NAMALWA (cell line): ENCODE measurements at places on chromosomes 16 and 17.

DNA sequence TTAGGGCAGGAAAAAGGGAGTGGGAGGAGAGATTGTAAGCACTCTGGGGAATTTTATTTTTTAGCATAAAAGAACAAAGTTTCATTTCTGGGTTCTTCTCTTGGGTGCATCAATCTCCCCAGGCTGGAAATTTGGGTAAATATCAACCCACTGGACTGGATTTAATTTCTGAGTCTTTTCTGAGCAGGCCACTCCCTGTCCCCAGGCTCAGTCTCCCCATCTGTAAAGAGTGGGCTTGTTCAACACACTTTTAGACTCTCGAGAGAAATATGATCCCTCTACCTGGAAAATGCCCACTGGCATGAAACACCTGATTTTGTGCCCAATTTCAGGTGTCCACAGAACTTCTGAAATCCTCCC lies 617 bp upstream of the VTN start:
- DNase-seq: no peak

- DNase-seq: no peak
These were observed 6.4 kb downstream of the NECAB2 start for GRCh38 chr16:83974475-83974874.

DNA sequence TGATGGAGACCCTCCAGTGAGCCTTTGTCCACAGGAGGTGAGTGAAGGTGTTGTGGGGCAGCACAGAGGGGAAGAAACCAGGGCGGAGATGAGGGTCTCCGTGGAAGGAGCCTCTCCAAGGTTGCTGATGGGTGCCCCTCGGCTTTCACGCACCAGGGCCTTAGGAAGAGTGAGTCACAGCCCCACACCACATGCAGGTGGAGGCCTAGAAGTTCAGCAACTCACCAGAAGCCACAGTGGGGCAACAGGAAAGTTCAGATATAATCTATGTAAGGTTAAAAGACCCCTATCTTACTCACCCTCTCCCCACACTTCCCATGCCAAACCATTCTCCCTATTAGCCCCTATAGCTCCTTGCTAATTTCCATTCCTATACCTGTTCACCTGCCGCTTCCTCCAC lies 9.5 kb upstream of the HNF1B start:
- DNase-seq: no peak

GRCh38 chr16:2808181-2808580 lies 8.9 kb upstream of the PRSS21 start:
- DNase-seq: no peak

DNA sequence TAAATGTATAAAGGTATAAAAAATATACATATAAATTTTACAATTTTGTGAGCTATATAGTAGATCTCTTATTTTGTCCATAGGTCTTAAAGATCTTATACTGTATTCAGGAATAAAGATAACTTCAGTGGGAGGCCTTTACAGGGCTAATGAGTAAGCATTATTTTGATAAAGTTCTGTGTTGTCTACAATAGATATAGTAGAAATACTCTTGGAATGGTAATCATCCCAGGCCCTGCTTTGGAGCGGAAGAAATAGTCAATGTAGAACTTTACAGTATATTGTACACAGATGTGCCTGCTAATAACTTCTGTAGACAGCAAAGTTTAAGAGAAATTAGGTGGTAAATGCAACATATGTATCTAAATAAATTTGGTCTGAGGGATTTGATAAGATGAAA lies 42.6 kb downstream of the TENT4B start:
- no peak for DNase-seq

DNA sequence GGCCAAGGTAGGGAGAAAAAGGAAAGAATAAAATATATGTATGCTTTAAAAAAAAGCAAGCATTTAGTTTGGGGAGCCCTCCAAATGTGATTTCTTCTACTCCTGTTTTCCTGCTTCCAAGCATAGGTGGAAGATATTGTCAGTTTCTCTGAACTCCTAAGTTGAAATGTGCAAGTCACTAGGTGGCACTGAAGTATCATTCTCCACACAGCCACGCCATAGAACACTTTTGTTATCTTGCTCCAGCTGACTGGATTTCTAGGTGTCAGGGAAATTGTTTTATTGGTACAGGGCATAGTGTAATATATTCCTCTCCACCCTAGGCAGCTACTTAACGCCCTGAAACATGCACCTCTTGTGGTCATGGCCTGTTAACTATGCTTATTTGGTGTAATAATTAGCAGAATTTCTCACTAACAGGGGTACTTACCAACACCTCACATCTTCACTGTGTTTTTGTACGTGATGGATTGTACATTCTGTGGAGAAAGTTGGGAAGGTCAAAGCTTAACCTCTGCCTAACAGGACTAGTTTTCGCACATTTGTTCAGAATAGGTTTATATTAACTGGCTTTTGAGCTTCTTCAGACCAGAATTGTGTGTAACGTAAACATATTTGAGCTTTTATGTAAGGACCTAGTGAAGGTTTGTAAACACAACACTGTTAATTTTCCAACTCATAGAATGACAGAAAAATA lies 69.3 kb downstream of the FTO start:
- DNase-seq: peak; percentile 48

DNA sequence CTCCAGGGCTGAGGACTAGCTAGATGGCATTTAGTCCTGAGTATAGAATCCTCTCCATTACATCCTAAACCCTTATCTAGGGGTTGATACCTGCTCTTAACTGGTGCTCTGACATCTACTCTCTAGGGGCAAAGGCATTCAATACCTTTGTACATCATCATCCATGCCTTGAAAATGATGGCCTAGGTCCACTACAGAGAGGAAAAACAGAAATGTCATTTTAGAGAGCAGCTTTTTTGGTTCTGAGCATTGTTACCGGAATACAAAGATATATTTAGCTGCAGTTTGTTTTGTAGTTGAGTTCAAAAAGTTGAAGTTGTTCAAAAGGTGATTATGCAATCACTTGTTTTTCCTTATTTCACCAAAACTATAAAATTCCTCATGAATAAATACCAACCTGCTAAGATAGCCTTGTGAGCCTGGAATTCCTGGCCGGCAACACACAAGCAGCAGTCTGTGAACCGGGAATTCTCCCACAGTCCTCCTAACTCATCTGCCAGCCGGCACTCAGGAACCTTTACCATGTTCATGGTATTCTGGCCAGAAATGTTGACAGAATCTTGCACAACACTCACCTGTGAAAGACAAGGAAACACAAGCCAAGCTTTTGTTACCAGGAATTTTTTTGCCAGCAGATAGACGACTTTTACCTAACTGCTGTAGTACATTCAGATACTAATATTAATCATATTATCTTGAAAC lies 35.4 kb downstream of the NXPH3 start:
- no peak for DNase-seq

DNA sequence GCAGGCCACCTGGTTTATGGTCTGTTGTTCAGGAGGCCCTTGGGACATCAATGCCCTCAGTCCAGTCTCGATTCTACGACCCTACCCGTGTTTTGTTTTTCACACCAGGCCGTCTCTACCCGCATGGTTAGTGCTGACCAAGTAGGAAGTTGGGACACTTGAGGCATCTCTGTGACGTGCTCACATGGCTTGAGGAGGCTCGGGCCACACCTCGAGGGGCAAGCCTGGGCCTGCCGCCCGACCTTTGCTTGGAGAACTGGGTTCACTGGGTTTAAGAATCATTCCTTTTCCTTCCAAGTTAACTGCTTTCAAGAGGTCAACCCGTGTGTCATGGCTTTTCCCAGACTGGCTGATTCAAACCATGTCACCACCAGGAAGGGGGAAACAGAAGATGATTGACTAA lies 86.8 kb downstream of the CMIP start:
- DNase-seq: no peak

GRCh38 chr16:89210904-89211515 lies 6.5 kb upstream of the ZNF778 start:
- peak; percentile 44 for DNase-seq

DNA sequence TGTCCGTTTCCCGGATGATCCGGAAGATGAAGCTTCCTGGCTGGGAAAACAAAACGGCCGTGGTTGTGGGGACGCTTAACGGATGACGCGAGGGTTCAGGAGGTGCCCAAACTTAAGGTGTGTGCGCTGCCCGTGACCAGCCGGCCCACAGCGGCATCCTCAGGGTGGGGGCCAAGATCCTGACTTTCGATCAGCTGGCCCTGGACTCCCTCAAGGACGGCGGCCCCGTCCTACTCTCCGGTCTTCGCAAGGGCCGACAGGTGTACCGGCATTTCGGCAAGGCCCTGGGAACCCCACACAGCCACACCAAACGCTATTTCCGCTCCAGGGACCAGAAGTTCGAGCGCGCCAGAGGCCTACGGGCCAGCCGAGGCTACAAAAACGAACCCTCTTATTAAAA lies 1.1 kb upstream of the C16orf90 start:
- DNase-seq: no peak

- no peak for DNase-seq
These were observed 6.7 kb downstream of the SHMT1 start for GRCh38 chr17:18356624-18357023.

GRCh38 chr17:38628441-38628840 lies 22.7 kb upstream of the SRCIN1 start:
- peak; percentile 71 for DNase-seq

DNA sequence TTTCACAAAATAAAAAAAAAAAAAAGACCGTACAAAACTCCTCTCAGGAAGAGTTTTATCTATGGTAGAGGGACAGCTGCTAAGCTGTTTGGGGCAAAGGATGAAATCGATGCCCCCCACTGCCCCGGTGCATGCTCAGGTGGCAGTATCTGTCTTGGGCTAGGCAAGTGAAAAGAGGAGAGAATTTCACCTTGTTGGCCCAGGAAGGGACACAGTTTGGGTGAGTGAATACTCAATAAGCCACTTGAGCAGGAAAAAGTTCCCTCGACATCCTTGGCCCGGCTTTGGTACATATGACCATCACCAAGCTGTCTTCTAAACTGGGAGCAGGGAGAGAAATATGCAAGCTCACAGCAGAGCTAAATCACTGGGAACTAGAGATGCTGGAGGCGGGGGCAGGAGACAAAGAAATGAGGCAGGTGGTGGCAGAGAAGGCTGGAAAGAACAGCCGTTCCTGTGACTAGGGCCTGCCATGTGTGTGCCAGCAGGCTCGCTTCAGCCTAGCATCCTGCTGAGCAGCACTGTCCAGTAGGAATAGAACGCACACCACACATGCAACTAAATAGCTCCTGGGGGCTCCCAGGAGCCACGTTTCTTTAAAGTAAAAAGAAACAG lies 8.2 kb upstream of the EIF1 start:
- DNase-seq: no peak

- no peak for DNase-seq
These were observed 73.9 kb downstream of the CEP95 start for GRCh38 chr17:64580384-64581315.

- DNase-seq: no peak
These were observed 10.1 kb upstream of the SLC16A5 start for GRCh38 chr17:75077496-75078283.

DNA sequence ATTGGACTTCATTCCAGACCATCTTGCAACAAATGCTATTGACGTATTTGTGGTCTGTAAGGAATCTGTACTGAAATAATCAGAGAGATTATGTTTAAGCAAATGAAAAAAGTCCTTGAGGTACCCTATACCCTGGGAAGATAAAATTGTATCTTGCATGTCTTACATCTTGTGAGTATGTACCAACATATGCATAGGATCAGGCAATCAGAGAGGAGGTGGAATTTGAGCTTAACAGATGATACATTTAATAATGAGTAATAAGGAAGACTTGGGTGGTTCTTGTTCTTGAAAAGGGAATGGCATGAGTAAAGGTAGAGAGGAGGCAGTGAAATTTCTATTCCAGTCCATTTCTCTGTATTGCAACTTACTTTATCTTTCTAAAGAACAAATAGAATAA lies 10.6 kb downstream of the MOSMO start:
- no peak for DNase-seq

DNA sequence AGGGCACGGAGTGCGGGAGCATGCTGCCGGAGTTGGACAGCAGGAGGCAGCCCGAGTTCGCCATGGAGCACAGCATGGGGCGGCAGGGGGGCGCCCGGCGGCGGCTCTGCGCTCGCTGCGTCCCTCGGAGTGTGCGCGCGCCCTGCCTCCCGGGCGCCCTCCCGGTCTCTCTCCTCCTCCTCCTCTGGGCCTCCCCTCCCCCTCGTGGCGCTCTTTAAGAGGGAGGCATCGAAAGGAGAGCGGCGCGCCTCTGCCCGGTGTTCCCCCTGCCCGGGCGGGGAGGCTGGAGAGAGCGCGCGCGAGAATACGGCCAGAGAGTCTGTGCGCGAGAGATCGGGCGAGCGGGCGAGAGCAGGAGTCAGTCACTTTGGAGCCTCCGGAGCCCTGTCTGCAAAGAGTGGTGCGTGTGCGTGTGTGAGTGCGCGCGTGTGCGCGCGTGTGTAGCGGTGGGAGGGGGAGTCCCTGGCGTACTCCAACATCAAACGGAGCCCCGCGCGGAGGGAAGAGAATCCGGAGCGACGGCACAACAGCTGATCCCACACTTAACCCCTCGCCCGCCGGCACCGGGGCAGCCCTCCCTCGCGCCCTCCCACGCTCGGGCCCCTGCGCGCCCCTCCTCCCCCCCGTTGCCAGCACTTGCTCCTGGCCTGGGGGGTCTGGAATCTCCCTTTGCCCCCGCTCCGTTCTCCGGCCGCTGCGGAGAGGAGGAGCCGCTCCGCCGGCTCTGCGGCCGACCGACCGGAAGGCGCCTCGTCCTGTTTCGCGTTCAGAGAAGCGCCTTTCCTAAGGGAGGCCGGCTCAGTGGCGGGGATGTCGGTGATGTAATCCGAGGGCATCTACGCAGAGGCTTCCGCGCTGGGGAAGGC lies 108.9 kb downstream of the ENGASE start:
- DNase-seq: no peak

DNA sequence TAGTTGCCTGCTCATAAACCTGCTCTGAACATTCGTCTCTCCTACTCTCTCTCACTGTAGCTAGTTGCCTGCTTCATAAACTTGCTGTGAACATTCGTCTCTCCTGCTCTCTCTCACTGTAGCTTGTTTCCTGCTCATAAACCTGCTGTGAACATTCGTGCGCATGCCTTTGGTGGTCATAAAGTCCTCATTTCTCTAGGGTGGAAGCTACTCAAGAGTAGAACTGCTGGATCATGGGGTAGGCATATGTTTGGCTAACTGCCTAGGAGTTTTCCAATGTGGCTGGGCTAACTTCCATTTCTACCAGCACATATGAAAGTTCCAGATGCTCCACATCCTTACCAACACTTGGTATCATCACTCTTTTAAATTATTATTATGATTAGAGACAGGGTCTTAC lies 174.6 kb upstream of the RPH3AL start:
- no peak for DNase-seq

DNA sequence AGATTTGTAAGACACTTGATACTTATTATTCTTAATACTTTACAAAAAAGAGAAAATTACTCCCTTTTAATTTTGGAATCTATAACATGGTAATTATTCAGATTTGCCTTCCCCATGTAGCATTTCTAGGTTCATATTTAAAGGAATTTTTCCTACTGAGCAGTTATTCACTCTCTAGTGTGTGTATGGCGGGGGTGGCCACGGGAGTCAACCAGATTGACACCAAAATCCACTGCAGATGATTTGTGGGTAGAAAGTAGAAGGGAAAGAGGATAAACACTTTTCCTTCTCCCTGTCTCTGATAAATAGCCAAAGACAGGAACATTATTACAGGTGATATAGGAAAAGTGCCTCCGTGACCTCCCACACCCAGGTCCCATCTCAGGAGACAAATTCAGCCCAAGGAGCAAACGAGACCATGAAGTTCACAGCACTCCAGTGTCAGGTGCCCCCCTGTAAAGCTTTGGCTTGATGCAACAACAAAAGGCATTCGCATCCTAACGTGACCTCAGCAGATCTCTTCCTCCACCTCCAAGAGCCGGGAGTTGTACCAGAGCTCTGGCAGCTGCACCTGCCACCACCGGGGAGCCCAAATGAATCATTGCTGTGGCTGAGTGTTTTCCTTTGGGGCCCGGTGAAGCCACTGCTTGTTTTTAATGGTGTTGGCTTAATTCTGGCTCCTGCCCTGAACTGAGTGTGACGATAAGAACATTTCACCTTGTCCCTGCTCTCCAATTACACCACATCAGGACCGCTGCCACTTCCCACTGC lies 92.7 kb upstream of the NOL11 start:
- DNase-seq: no peak
